ENCODE measurements at places on chromosomes 6 and 20.

- DNase-seq = peak; percentile 47
Measured at GRCh38 chr6:37566111-37566949, 66.6 kb upstream of the CCDC167 start.

GRCh38 chr20:49705358-49705757 is 8.3 kb downstream of the B4GALT5 start:
- DNase-seq = no peak

- DNase-seq = no peak
Measured at GRCh38 chr20:60804918-60805630, 447.0 kb upstream of the CDH4 start.

GRCh38 chr20:10682939-10683338 is 9.1 kb upstream of the JAG1 start:
- no peak for DNase-seq

GRCh38 chr20:9401371-9401770 is 113.0 kb upstream of the LAMP5 start:
- DNase-seq = no peak

GRCh38 chr6:30914854-30915590 is 984 bp downstream of the VARS2 start:
- DNase-seq = no peak

- DNase-seq = no peak
Measured at GRCh38 chr20:51058017-51058416, 35.1 kb upstream of the KCNG1 start.

DNA sequence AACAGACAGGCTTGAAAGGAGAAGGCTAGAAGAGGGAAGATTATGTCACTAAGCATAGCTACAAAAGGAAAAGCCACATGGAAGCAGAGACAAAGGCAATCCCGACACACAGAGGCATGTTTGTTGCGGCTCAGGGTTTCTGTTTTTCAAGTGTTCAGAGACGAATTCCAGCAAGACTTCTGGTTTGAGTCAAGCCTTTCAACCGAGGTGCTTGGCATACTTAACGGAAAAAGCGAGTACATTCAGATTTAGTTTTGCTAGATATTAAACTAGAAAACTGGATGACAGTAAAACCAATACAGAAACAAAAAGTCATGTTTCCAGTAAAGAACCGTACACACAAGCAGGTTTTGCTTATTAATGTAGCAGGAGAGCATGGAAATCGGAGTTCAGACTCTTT is 27.2 kb downstream of the MCUR1 start:
- DNase-seq = no peak

GRCh38 chr20:54111460-54111859 is 41.1 kb upstream of the BCAS1 start:
- DNase-seq = no peak

- no peak for DNase-seq
Measured at GRCh38 chr6:24568683-24569082, 73.9 kb downstream of the ALDH5A1 start.

- no peak for DNase-seq
Measured at GRCh38 chr6:124560873-124561567, 401.2 kb upstream of the RNF217 start.

GRCh38 chr6:150177259-150177951 is 34.6 kb downstream of the PPP1R14C start:
- no peak for DNase-seq

- no peak for DNase-seq
Measured at GRCh38 chr6:91654793-91655192, 1067.9 kb upstream of the MAP3K7 start.

DNA sequence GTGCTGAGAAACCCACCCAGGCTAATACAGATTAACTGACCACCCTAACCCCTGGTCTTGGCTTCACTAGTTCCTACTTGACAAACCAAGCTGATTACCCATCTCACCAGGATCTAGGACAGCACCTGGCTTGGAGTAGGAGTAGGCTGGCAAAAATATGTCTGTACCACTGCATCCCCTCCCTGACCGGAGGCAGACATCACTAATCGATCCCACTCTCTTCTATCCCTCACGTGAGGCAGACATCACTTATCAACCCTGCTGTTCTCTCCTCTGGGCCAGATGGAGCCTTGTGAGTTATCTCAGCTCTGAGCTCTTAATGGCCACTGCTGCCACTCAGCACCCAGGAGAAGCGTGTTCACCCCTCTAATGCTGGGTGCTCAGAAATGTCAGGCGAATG is 324.3 kb downstream of the CDH4 start:
- DNase-seq = no peak

GRCh38 chr6:15752820-15753219 is 90.0 kb upstream of the DTNBP1 start:
- no peak for DNase-seq

- DNase-seq = no peak
Measured at GRCh38 chr6:11486051-11486450, 51.5 kb upstream of the TMEM170B start.

DNA sequence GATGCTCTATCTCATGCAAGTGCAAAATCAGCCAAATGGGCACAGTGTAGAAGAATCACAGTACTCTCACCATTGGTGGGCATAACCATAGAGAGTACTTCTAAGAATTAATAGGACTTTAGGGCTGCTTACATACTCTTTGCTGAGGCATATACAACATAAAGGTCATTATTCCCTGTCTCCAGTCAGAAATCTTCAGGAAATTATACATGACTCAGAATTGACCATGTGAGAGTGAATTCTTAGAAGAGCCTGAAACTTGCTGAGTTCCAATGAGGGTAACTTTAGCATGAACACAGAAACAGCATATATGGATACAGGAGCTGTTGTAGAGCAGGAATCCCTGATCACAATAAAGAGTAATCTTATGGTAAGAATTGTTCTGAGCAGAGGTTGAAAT is 498.7 kb downstream of the TENT5A start:
- DNase-seq = no peak

DNA sequence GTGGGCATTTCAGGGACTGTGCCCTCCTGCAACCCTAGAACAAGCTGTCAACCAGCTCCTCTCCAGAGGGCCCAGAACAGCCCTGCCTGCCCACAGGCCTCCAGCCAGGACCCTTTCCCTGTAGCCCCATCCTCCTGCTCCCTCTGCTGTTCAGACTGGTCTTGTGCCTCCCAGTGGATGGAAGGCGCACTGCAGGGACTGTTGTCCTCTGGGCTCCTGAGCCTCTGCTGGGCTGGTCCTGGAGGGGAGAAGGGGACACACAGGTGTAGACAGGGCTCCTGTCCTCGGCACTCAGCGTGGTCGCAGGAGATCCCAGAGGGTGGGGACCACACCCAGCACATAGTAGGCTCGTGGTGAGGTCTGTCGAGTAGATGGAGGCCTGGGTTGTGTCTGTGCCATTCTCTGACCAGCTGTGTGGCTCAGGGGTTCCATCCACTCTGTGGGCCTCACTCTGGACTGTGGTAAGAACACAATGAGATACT is 11.5 kb downstream of the ITPR3 start:
- DNase-seq = peak; percentile 14

DNA sequence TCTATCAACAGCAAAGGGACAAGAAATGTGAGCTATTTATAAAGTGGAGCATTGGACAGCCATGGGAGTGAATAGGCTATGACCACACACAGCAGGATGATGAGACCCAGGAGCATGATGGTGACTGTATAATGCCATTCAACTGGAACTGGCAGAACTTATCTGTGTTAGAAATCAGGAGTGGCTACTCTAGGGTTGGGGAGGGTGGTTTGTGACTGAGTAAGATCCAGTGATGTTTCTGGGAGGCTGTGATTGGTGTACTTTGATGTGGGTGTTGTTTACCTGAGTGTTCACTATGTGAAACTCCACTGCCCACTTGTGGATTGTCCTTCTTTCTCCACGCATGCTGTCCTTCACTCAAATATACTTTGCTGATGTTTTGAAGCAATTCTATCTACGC is 11.5 kb upstream of the HLA-B start:
- no peak for DNase-seq

DNA sequence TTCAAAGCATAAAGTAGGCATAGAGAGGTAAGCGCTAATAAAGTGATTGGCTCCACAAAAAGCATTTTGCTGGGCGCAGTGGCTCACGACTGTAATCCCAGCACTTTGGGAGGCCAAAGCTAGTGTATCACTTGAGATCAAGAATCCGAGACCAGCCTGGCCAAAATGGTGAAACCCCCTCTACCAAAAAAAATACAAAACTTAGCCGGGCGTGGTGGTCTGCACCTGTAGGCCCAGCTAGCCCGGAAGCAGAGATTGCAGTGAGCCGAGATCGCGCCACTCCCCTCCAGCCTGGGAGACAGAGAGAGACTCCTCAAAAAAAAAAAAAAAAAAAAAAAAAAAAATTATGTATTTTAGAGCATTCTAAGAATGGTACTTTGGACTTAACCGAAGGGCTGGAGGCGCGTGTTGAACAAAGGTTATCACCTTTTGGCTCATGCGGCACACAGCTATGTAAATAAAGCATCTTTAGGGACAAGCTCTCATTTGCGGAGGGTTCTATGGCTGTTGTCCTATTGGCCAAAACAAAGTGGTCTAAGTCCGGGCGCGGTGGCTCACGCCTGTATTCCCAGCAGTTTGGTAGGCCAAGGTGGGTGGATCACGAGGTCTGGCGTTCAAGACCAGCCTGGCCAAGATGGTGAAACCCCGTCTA is 17.4 kb downstream of the HFE start:
- DNase-seq = no peak

DNA sequence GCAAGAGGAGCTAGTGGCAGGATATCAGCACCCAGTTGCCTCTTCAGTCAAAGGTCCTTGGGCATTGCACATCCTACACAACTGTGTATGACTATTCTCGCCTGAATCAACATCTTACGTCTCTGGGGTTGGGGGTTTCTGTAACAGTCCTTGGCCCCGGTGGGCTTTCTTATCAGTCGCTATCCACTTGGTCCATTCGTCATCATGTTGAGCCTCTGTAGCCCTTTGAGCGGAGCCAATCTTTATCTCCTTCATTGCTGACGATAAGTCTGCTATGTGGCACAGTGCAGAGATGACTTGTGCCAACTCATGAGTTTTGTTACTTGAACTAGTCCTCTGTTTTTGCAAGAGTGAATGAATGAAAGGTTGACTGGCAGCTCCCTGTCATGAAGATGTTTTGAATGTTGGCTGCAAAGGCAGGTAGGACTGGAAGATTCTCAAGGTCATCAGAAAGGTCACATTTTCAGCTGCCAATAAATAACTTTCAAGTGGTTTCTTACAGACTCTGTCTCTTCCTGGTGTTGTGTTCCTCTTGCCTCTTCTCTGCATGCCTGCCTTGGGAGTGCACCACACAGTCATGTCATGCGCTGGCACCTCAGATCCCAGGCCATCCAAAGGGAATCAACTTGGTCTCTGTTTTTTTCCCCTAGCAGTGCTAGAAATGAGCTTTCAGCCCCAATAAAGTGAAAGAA is 238.9 kb downstream of the SLC24A3 start:
- DNase-seq = no peak

- no peak for DNase-seq
Measured at GRCh38 chr6:3825851-3826581, 23.2 kb upstream of the FAM50B start.

DNA sequence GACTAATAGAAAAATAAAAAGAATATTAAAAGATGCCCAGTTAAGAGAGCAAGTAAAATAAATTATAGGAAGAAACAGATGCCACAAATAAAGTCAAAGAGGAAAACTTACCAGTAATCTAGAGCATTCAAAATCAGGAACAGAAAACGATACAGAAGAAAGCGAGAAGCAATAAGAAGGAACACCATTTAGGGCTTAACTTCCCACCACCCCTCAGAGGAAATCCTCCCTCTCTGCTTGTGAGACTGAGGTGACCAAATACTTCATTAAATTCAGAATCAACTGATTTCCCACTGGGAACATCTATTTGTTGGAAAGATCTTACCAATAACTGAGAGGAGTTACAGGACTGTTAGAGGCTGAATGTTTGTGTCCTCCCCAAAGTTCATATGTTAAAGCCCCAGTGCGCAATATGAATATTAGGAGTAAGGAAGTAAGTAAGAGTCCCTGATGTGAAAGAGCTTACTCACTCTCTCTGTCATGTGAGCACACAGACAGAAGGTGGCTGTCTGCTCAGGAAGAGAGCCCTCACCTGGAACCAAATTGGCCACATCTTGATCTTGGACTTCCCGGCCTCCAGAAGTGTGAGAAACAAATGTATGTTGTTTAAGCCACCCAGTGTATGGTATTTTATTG is 19.5 kb downstream of the KATNA1 start:
- DNase-seq = no peak

DNA sequence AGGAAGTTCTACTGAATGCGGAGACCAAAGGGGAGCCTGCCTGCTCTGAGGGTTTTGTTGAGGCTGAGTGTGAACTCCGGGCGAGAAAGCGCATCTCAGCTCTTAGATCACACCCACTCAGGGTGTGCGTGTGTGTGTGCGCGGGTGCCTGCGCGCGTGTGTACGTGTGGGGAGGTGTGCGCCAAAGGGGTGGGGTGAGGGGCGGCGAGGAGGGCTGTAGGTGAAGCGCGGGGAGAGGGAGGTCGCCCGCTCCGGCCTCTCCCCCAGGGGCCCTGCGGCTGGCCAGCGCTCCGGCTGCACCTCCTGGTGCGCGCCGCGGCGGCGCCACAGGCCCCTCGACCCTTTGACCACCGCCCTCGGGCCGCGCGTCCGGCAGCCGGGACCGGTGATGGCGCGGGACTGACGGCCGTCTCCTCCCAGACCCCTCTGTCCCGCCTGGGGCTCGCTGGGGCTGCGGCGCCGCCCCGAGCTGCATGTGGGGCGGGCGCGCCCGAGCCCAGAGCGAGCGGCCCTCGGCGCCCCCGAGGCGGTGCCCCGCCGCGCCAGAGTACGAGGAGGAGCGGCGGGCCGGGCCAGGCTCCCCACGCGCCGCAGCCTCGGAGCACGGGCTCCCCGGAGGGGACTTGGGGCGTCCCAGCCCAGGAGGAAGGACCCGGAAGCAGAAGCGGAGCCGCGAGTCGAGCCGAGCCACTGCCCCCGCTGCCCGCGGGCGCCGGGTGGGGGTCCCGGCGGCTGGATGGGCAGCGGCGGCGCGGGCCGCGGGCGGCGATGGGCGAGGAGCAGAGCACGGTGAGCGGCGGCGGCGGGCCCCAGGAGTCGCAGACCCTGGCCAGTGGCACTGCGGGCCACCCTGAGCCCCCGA is at the start of gene RNF217:
RNF217 (plus strand) TSS at position 661 of the 862 bp plus-strand sequence; CDS start at position 769, 108 bp downstream.
- DNase-seq = no peak

GRCh38 chr6:10681795-10682194 is 12.6 kb downstream of the C6orf52 start:
- DNase-seq = no peak

DNA sequence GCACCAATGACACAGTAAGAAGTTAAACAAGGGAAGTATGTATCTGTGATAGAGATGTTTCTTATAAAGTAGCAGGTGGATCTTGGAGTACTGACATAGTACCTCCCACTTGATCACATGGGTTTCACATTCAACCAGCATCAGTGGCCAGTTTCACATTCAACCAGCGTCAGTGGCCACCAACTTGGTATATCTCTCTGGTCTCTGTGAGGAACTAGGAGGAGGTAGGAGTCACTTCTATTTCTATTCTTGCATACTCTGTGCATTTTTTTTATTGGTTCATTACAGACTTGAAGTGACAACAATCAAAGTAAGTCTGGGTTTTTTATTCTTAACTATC is 200.3 kb upstream of the SIM1 start:
- no peak for DNase-seq

DNA sequence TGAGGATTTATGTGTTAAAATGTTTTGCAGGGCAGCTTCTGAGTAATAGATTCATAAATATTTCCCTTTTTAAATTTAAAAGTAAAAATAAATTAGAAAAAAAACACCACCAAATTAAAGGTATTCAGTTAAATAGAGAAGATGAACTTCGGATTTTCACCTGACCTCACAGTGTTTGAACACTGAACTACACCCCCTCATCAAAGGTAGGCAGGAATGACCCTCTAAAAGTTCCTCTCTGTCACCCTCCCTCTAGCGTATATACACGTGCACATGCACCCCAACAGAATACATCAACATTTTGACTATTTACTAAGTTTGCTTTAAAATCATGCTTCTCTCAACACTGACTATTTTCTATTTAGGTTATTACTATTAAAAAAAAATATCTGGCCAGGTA is 528.3 kb downstream of the QKI start:
- DNase-seq = no peak
